NB4 (cell line): ENCODE measurements at places on chromosomes 16 and 17.
A peak's percentile ranks its signal among the peaks of the same experiment; 100 is the strongest.

DNA sequence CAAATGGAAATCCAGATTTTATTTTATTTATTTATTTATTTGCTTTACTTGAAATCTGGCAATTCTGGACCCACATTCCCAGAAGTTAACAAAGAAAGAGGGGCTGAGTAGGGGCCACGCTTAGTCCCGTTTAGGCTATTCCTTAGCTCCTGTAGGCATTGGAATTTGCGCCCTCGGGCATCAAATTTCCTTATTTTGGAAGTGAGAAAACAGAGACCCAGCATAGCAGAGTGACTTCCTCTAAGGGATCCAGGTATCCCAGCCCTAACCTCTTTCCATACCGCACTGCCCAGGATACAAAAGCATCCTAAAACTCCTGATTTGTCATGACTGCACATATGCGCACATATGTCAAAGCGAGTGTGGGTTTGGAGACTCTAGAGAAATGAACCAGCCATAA lies 19.0 kb upstream of the SMG1 start:
- DNase-seq = no peak

DNA sequence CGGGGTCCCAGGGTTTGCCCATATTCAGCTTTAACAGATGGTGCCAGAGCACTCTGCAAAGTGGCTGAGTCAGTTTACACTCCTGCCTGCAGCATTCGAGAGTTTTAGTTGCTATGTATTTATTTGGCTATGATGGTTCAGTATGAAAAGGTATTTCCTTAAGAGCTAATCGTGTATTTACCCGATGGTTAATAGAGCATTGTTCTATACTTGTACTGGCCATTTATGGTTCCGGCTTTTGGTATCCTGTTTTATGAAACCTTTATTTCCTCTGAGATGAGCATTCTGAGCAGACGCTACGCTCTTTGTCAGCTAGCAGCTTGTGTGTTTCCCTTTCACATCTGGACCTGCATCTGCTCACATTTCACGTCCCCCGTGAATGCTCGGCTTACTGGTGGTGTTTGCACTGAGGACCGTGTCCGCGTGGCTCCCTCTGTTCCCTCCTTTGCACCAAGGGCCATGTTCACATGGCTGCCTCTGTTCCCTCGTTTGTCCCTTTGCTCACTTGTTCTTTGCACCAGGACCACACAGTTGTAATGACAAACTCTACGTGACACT lies 149.1 kb upstream of the CHMP6 start:
- DNase-seq = no peak

DNA sequence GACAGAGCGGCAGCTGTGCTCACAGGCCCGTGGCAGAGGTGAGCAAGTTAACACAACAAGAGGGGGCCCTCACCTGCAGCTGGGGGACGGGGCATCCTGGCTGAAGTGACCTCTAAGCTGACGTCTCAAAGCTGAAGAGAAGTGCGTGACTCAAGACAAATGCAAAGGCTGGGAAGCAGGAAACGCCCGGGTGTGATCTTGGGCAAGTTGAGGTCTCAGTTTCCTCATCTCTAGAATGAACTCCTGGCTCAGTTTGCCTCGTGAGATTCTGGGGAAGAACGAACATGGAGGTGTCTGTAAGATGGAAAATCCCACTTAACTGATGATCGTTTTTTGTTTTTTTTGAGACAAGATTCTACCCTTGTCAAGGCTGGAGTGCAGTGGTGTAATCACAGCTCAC lies 40.1 kb upstream of the C1QL1 start:
- peak; percentile 50 for DNase-seq

- peak; percentile 29 for DNase-seq
These were observed 109.1 kb upstream of the CRHR1 start for GRCh38 chr17:45675012-45675411.

DNA sequence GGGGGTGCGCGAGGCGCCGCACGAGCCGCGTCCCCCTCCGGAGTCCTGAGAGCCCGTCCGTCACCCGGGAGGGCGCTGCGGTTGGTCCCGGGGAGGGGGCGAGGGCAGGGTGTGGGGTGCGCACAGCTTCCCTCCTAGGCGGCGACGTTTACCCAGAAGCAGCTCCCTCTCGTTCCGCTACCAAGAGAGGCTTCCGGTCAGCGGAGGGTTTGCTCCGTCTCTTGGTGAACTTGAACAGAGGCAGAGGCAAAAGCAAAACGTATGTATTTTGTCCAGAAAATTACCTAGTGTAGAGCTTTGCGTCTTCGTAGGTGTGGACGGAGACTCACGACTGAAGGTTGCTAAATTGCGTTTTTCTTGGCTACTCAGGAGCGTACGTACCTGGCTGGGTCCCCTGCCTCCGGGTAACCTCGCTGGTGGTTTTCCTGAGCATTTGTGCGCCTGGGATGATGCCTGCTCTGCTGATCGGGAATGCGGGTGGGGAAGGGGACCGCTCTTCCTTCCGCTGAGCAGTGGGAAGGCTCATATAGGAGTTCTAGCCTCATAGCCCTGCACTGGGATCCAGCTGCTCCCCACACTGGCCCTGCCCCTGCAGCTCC lies 833 bp downstream of the WSCD1 start:
- DNase-seq = no peak

- DNase-seq = no peak
These were observed 40.0 kb downstream of the GRB7 start for GRCh38 chr17:39777534-39778365.

DNA sequence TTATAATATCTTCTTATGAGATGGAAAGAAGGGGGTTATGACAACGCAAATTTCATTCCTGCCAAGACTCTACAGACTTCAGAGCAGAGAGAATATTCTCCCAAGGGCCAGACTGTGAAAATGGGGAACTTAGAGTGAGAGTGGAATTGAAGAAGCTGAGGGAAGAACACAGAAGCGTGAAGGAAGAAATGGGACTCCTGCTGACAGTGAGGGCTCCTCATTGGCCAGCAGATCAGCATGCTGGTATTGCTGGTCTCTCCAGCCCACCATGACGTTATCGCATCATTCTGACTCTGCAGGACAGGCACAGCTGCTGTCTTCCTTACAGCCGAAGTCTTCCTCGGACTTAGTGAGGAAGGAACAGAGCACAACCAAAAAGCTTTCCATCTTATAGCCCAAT lies 24.3 kb downstream of the CCL4 start:
- DNase-seq = no peak

GRCh38 chr17:45893725-45894021 lies 681 bp upstream of the MAPT start:
- DNase-seq = no peak

GRCh38 chr16:11128211-11129141 lies 127.5 kb downstream of the SOCS1 start:
- DNase-seq = peak; percentile 77

DNA sequence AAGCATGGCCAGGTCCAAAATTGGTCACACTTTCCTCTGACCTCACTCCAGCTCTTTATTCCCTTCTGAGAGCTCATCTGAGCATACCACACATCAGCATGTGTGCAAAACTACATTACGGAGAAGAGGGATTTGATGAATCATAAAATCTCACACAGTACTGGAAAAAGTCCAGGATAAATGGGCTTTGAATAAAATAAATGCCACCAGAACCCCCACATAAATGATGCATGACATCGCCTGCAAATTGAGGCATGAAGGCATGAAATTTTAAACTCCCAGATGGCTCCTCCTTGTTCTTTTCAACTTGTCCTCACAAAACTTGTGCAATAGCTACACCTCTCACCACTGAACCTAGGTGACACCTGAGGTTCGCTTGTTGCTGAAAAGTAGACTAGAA lies 439.5 kb downstream of the CA10 start:
- no peak for DNase-seq

- no peak for DNase-seq
These were observed 42.1 kb upstream of the MAF start for GRCh38 chr16:79642652-79643051.
